ENCODE measurements at places on chromosomes 1 and 21.

GRCh38 chr1:20921285-20921684 lies 134.2 kb upstream of the HP1BP3 start:
- DNase-seq: no peak

DNA sequence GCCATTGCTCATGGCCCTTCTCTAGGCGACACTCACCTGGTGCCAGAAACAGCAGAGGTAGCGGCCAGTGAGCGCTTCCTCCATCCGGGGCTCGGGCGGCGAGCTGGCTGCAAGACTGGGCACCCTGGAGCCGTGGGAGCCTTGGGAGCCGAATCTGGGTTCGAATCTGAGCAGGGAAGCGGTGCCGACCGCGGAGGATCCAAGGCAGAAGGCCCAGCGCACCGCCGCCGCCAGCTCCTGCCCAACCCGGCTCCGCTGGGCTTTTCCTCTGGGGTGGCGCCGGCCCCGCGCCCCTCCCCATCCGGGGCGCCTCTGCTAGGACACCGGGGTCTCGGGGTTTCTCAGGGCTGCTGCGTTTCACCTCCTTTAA lies 1.7 kb upstream of the PRDM16 start:
- no peak for DNase-seq

GRCh38 chr1:93828367-93828755 lies 50.6 kb downstream of the DNTTIP2 start:
- no peak for DNase-seq

- no peak for DNase-seq
Observed at GRCh38 chr1:163361123-163361934, 39.6 kb downstream of the NUF2 start.
